ENCODE measurements at places on chromosomes 5 and 9. TPM values are rescaled to one million over a fixed set of nuclear protein-coding genes. Genes with fewer than 3 reads are reported as not detected.

The CDC14B gene
- total RNA-seq, result 39.5 TPM

The IFNA2 gene
- total RNA-seq, result not detected

The OLFML2A gene
- 6.7 TPM for total RNA-seq

The AGXT2 gene
- total RNA-seq, result not detected

The MYMK gene
- not detected for total RNA-seq

The SIT1 gene
- 0.68 TPM for total RNA-seq

The BRINP1 gene
- 1.8 TPM for total RNA-seq

The TXNDC8 gene
- not detected for total RNA-seq

The C5orf52 gene
- total RNA-seq, result not detected

The FAM81B gene
- total RNA-seq, result not detected

The DRD1 gene
- total RNA-seq, result 0.41 TPM

The LEAP2 gene
- total RNA-seq, result 0.49 TPM

The TLX3 gene
- total RNA-seq, result not detected

The GFI1B gene
- total RNA-seq, result not detected

The PCDHGA4 gene
- 11.4 TPM for total RNA-seq

The PTGDS gene
- total RNA-seq, result 89.5 TPM

The LCN10 gene
- 3.1 TPM for total RNA-seq

The CD180 gene
- 0.85 TPM for total RNA-seq

The FUT7 gene
- not detected for total RNA-seq

The FAM153A gene
- total RNA-seq, result 1.5 TPM

The SLC45A2 gene
- total RNA-seq, result not detected

The ASTN2 gene
- total RNA-seq, result 6.8 TPM

The PCDHGA2 gene
- 13.8 TPM for total RNA-seq

The C9 gene
- total RNA-seq, result not detected

The IL9 gene
- total RNA-seq, result not detected

The RIGI gene
- total RNA-seq, result 22.1 TPM

The FOXD4L4 gene
- not detected for total RNA-seq

The LRRC19 gene
- not detected for total RNA-seq

The LURAP1L gene
- 14.7 TPM for total RNA-seq

The HTR4 gene
- 7.8 TPM for total RNA-seq

The ZNF618 gene
- total RNA-seq, result 16.6 TPM

The LCN2 gene
- not detected for total RNA-seq

The RANBP3L gene
- 25.5 TPM for total RNA-seq

The TPPP gene
- 9.9 TPM for total RNA-seq

The CTSV gene
- not detected for total RNA-seq

The ELOVL7 gene
- total RNA-seq, result 3.0 TPM

The NEUROG1 gene
- total RNA-seq, result not detected

The OR2Y1 gene
- total RNA-seq, result not detected

The GPR151 gene
- total RNA-seq, result not detected

The GPX8 gene
- 52.8 TPM for total RNA-seq

The CORO2A gene
- 1.2 TPM for total RNA-seq

The TRIP13 gene
- not detected for total RNA-seq

The IL13 gene
- total RNA-seq, result not detected

The OTP gene
- total RNA-seq, result not detected

The PCDHGA9 gene
- 12.0 TPM for total RNA-seq

The IL3 gene
- total RNA-seq, result not detected

The EIF4E1B gene
- total RNA-seq, result not detected

The BARHL1 gene
- not detected for total RNA-seq

The LECT2 gene
- total RNA-seq, result not detected

Measured in thoracic aorta (tissue), 2 donors.